SHP77 treated with DMSO at 0.1 percent for 48 hours (cell line): ENCODE measurements at places on chromosomes 6 and 20.

GRCh38 chr20:36034875-36035274, 66.5 kb downstream of the CNBD2 start:
- no peak for DNase-seq

GRCh38 chr6:54860132-54860531, 13.6 kb downstream of the FAM83B start:
- no peak for DNase-seq

DNA sequence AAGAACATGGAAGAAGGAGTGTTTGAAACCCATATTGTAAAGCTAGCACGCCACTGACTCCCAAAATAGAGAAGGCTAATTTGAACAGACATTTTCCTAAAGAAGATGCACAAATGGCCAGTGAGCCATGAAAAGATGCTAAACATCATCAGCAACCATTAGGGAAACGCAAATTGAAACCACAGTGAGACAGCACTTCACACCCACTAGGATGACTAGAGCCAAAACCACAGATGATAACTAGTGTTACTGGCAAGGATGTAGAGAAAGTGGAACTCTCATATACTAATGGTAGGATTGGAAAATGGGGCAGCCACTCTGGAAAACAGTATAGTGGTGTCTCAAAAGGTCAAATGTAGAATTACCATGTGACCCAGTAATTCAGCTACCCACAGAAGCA, 58.2 kb downstream of the BMP7 start:
- no peak for DNase-seq

DNA sequence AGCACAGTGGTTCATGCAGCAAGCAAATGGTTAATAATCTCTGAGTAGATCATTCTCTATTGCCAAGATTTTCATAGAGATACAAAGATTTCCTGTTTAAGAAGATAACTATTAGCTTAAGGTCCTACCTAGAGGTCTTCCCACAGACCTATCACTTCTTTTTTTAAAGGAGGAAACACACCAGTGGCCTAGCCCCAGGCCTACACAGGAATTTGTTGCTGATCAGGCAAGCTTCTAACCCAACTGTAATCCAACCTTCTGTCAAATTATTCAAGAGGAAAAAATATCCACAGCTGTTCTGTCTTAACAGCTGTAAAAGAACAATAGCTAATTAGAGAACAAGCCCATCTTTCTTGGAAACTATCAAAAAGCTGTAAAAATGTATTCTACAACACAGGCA, 332.8 kb downstream of the BTBD9 start:
- no peak for DNase-seq

- no peak for DNase-seq
Observed at GRCh38 chr20:37775200-37775599, 81.4 kb downstream of the CTNNBL1 start.

DNA sequence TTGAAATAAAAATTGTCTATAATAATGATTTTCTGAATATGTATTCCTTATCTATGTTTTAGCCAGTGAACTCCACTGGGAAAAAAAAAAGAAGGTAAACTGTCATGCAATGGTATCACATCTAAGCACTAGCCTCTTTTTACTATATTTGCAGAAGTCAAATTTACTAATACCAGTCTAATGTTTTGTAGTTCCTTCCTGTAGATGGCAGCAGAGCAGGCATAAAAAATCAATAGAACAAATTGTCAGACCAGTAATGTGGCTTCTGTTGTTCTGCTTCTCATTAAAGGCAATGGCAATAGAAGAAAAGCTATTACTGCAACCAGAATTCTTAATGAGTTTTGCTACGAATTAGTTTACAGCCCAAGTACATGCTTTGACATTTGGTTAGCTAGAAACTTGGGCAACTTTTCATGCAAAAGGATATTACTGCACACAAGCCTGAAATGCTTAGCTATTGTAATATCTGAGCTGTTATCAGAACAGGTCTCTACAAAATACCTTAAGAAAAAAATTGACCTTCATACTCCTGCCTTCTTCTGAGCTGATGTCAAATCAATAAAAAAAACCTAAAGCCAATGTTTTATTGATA, 476.9 kb downstream of the KHDRBS2 start:
- peak; percentile 60 for DNase-seq

- no peak for DNase-seq
Observed at GRCh38 chr20:32069711-32070110, 17.7 kb downstream of the HCK start.

GRCh38 chr6:108820006-108820405, 28.2 kb upstream of the ARMC2 start:
- no peak for DNase-seq

GRCh38 chr6:32980488-32981038, 12.2 kb downstream of the BRD2 start:
- no peak for DNase-seq

DNA sequence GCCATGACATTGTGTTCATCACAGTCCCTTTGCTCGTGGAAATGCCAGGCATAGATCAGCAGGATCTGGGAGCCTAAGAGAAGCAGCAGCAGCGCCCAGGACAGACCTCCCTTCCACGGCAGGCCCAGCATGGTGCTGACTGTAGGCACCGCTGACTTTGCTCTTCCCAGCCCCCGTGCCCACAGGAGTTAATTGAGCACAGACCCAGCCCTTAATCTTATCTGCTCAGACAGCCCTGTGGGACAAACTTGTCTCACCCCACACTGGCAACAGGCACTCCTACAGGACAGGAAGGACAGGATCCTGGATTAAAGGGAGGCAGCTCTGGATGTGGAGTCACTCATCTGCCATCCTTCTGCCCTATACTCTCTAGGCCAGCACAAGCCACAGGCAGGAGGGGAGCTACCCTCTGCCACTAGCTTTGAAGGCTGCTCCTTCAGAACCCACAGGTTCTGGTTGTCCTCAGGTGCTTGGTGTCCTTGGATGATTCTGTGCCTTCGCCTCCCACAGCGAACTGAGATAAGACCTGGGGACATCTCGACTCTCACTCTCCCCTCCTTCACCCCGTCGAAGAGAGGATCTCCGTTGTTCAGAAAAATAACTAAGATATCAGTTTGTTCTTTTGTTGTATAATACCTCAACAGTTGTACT, at the start of gene CST9L:
Gene CST9L (minus strand): TSS at position 165 of the 651 bp plus-strand sequence. CDS start 34 bp downstream, at position 131.
- DNase-seq: no peak

- no peak for DNase-seq
Observed at GRCh38 chr6:66336176-66336575, 629.1 kb upstream of the EYS start.

DNA sequence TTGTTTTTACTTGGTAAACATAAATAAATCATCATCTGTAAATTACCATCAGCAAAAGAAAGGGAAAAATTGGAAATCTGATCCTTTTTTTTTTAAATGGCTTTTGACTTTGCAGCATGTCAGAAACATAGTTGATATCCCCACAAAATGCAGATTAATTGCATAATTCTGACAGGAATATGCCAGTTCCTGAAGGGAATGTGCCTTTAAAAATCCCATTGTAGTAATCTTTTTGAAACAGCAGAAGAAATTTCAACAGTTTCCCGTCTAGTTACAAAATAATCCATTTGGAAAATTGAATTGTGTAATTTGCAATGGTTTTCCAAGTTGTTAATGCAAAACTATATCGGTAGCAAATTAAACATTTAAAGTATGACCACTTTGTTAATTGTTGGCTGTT, 95.2 kb downstream of the DOK5 start:
- no peak for DNase-seq

DNA sequence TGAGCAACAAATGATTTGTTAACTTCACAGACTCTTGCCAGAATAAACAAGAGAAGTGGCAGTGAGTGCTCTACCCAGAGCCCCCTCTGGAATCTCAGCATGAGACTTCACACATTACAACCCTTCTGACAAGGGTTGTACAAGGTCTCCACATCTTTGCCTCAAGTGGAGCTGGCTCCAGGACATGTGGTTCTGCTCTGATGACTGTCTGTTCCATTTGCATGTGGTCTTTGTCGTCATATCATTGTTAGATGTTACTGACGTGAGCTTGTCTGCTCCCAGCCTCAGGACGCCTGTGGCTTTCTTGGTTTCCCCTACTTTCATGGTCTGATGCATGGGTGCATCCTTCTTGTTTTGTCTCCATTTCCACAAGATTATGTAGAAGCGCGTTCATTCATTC, 115.0 kb downstream of the SLC24A3 start:
- DNase-seq: no peak
